ENCODE measurements at places on chromosomes 6 and 20. TPM values are rescaled to one million over a fixed set of nuclear protein-coding genes. Genes with fewer than 3 reads are reported as not detected.

CNR1 gene
- 0.79 TPM for polyA plus RNA-seq

GMPR gene
- polyA plus RNA-seq = 0.53 TPM

BANF2 gene
- not detected for polyA plus RNA-seq

TFAP2C gene
- polyA plus RNA-seq = 9.6 TPM

SOBP gene
- polyA plus RNA-seq = 0.53 TPM

Data from A549 (cell line).